Aortic smooth muscle cell (primary cell): ENCODE measurements at places on chromosomes 2 and 18. TPM values are rescaled to one million over a fixed set of nuclear protein-coding genes. Genes with fewer than 3 reads are reported as not detected.

The CCBE1 gene
- 26.0 and 38.0 TPM in 2 replicates for total RNA-seq

The CXCR1 gene
- not detected in 2 replicates for total RNA-seq

The TXNDC2 gene
- 0.06 TPM in 1 of 2 replicates, not detected in the other for total RNA-seq

The MARCHF4 gene
- 2.1 and 4.5 TPM in 2 replicates for total RNA-seq

The WDR7 gene
- 26.2 and 27.2 TPM in 2 replicates for total RNA-seq

The TBR1 gene
- total RNA-seq: under 0.01 TPM in 1 of 2 replicates, not detected in the other

The G6PC2 gene
- total RNA-seq: not detected in 2 replicates

The UBE2E3 gene
- 86.0 and 86.7 TPM in 2 replicates for total RNA-seq

The ICA1L gene
- 3.6 and 6.5 TPM in 2 replicates for total RNA-seq

The C2orf68 gene
- total RNA-seq: 14.3 and 19.0 TPM in 2 replicates

The UBE2F gene
- 34.6 and 44.5 TPM in 2 replicates for total RNA-seq

The SLC40A1 gene
- 22.6 and 69.0 TPM in 2 replicates for total RNA-seq

The NFATC1 gene
- total RNA-seq: 1.7 and 2.4 TPM in 2 replicates

The IL1R2 gene
- 0.66 and 0.81 TPM in 2 replicates for total RNA-seq

The PXDN gene
- 110 and 154 TPM in 2 replicates for total RNA-seq

The AGPS gene
- 39.4 and 45.4 TPM in 2 replicates for total RNA-seq

The MTCL1 gene
- total RNA-seq: 11.9 TPM in 2 replicates

The ZNF2 gene
- 5.8 and 7.5 TPM in 2 replicates for total RNA-seq

The LOXHD1 gene
- total RNA-seq: not detected in 2 replicates

The RAD51AP2 gene
- total RNA-seq: not detected in 2 replicates

The INPP5D gene
- total RNA-seq: 0.53 and 0.56 TPM in 2 replicates

The IL1B gene
- total RNA-seq: 0.50 and 0.53 TPM in 2 replicates

The SERPINB7 gene
- total RNA-seq: not detected in 2 replicates

The DSC3 gene
- under 0.01 and 0.12 TPM in 2 replicates for total RNA-seq

The PGAP1 gene
- 6.3 and 7.7 TPM in 2 replicates for total RNA-seq

The VWA3B gene
- total RNA-seq: not detected in 2 replicates

The GPC1 gene
- total RNA-seq: 71.6 and 107 TPM in 2 replicates

The NEURL3 gene
- not detected in 2 replicates for total RNA-seq

The ZNF804A gene
- total RNA-seq: 0.13 and 0.25 TPM in 2 replicates

The DYNAP gene
- not detected in 2 replicates for total RNA-seq

The STON1 gene
- 14.9 and 23.1 TPM in 2 replicates for total RNA-seq

The ZNF396 gene
- total RNA-seq: 3.0 and 3.2 TPM in 2 replicates

The IL1RL2 gene
- 0.81 and 2.2 TPM in 2 replicates for total RNA-seq

The NIF3L1 gene
- 23.9 and 32.9 TPM in 2 replicates for total RNA-seq
